Spleen (tissue), 13 donors: ENCODE measurements at places on chromosomes 16 and 17. TPM values are rescaled to one million over a fixed set of nuclear protein-coding genes. Genes with fewer than 3 reads are reported as not detected.
A peak's percentile ranks its signal among the peaks of the same experiment; 100 is the strongest.

DNA sequence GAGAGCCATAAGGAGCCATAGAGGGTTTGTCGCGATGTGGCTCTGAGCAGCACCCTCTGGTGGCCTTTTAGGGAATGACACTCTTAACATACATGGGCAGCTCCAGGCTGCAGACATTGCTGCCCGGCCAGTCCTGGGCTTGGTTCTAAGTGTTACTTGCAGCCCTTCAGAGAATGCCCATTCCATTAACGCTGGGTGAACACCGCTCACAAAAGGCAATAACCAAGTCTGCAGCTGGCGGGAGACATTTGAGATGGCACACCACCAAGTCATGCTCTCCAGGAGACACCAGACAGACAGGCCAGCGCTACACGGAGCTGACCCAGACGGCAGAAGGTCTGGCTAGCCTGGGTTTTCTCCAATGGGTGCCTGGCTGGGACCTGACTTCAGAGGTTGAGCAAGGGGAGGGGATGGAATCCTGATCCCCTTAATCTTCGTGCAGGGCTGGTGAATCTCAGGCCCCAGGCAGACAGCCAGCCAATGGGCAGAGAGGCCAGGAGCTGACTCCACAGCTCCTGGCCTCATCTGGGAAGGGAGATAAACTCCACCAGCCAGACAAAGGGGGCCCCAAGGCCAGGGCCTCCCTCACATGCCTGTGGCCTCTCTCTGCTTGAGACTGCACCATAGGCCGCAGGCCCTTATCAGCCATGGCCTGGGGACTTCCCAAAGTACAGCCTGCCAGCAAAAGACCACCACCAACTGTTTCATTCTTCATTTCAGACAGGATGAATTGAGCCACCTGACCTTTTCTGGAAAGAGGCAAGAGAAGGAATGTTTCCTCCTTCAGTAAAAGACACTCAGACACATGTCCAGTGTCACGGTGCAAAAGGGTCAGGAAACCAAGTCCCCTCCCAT, 58.8 kb downstream of the ZDHHC7 start:
- no peak overlapping the region for H3K4me3 ChIP-seq
- peaks cover 16% of the 10 kb centered on the region for H3K4me1 ChIP-seq
- H3K27me3 ChIP-seq, result no peaks in the 10 kb centered on the region
- peak; percentile 87 for DNase-seq
- H3K36me3 ChIP-seq, result no peaks in the 10 kb centered on the region

KRTAP4-9 gene
- total RNA-seq, result not detected

LCAT gene
- total RNA-seq, result 5.2 TPM

DNA sequence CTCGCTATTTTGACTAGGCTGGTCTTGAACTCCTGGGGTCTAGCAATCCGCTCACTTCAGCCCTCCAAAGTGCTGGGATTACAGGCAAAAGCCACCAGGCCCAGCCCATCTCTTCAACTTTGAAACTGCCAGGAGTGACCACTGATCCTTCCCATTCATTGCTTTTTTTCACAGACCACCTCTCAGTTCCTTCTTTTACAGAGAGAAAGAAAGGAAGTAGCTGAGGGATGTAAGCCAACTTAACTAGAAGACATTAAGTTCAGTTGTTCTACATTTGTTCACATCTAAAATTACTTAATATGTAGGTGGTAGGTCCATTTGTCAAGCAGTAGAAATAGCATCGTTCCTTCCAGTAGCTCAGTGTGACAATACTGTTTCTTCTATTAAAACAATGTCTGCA, 219.8 kb downstream of the STX8 start:
- no peaks in the 10 kb centered on the region for H3K27me3 ChIP-seq
- no peak for DNase-seq
- H3K4me3 ChIP-seq, result no peak overlapping the region
- no peaks in the 10 kb centered on the region for H3K36me3 ChIP-seq
- no peak overlapping the region for H3K27ac ChIP-seq

DNA sequence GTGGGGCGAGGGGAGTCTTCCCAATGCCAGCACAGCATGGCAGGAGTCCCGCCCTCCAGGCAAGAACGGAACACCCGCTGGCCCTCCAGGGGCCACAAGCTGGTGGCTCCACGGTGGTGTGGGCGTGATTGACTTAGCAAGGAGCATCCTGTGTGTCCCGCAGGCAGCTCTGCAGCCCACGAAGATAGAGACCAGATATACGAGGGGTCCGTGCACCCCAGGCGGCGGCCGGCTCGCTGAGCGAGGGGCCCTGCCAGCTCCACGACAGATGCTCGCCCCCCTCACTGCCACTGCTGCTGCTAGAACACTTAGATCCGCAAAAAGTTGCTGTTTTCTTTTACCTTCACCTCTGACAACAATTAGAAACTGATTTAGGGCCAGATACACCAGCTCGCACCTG, 10.0 kb upstream of the CACNA1H start:
- DNase-seq, result no peak
- peaks cover 13% of the 10 kb centered on the region for H3K27me3 ChIP-seq
- H3K36me3 ChIP-seq, result no peaks in the 10 kb centered on the region
- no peak overlapping the region for H3K4me3 ChIP-seq
- no peaks in the 10 kb centered on the region for H3K4me1 ChIP-seq
